Aorta (tissue), 5 donors: ENCODE measurements at places on chromosomes 3 and 15. TPM values are rescaled to one million over a fixed set of nuclear protein-coding genes. Genes with fewer than 3 reads are reported as not detected.

DNA sequence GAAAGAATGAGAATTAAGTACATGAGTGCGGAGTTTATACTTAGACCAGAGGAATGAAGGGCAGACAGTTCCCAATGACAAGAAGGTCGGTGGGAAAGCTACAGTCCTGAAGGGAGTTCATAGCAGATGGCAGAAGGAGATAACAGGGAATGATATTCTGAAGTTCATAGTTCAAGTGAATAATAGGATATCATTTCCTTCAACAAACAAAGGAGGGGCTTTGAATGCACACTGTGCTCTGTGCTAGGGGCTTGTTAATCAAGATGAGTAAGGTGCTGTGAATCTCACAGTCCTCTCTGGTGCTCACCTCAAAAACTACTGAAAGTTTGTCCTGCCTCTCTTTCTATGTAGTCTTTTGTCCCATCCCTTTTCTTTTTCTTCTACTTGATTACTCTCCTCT, 41.9 kb downstream of the SIDT1 start:
- DNase-seq, result no peak

DNA sequence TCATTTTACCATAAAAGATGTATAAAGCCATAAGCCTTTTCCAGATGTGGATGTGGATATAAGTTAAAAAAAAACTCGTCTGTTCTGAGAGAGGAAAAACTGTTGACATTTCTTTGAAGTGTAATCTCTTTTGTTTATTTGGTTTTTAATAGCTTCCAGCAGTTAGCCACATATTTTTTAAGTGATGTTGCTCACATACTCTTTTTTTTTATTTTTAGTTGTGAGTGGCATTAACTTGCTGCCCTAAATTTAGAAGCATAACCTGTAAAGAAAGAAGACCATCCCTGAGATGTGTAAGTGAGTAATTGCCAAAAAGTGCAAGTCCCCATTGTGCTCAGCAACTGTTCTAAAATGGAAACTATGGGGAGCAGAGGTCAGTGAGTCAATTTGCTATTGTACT, 415.9 kb upstream of the MDFIC2 start:
- DNase-seq, result no peak

DNA sequence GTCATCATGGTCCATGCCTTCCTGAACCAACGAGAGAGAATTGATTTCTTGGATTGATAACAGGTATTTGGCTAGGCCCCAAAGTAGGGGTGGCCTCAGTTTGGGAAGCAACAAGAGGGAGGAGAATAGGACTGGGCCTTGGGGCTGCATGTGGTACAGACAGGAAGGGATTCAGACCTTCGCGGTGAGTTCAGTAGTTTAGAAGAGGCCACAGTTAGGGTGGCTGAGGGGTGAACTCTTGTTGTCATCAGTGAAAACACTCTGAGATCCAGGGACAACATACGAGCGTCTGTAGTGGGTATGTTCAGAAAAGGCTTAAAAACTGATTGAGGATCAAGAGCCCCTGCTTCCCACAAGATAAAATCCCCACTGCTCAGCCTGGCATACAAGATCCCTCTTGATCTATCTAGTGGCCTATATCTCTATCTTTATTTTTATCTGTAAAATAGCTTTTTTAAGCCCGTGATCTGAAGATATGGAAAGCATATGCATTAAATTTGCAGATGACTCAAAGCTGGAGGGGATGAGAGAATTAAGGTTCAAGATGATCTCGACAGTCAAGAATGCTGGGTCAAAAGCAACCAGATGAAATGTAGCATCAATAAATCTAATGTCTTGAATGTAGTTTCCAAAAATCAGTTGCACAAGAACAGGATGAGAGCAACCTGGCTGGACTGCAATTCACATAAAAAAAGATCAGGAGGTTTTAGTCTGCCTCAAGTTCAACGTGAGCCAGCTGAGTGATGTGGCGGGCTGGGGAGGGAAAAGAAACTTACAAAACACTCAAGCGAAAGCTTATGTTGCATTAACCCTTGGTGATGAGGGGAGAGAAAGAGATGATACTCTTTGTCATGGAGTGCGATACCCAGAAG, 221.1 kb upstream of the TLE3 start:
- peak; percentile 63 for DNase-seq

DNA sequence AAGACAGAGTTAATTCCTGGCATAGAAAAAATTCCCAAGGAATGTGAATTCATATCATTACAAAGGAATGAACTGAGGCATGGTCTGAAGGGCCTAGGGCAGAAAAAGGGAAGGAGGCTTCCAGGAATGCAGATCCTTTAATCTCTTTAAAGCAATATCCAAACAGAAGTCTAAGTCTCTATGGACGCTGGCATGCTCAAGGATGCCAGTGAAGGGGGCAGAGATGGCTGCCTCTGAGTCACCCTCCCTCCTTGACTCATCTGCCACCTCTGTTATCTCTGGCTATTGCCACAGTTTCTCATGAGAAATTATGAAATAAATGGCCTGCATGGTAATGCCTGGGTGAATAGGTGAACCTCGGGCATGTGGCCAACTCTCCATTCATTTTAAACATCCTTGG, 96.3 kb upstream of the BCL6 start:
- no peak for DNase-seq

GRCh38 chr3:53155760-53156159, 5.2 kb upstream of the PRKCD start:
- no peak for DNase-seq

- DNase-seq, result peak; percentile 96
Measured at GRCh38 chr3:129596194-129597086, 10.0 kb downstream of the PLXND1 start.

GRCh38 chr3:122679882-122680474, 661 bp upstream of the PARP14 start:
- DNase-seq, result peak; percentile 51

DNA sequence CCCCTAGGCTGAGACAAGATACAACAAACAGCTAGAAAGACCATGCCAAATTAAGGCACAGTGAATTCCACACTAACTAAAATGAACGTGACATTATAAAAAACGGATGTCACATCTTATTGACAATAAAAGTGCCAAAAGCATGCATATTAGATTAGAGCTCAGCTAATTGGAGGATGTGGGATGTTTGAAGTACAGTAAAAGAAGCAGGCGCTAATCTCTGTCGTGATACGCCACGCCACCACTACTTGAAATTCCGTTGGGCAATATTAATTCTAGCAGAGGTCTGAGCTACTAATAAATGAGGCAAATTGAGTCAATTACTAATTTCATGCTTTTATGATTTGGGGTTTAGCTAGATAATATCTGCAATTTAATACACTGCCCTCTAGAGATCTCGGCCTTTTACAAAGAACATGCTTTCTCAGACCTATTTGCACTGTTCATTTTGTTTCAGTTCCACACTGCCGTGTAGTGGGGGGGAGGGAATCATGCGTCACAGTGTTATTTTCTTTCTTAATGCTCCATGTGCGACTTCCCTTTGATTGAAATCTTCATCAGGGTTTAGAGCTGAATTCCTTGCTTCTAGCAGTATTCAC, 52.9 kb upstream of the ROBO2 start:
- no peak for DNase-seq

DNA sequence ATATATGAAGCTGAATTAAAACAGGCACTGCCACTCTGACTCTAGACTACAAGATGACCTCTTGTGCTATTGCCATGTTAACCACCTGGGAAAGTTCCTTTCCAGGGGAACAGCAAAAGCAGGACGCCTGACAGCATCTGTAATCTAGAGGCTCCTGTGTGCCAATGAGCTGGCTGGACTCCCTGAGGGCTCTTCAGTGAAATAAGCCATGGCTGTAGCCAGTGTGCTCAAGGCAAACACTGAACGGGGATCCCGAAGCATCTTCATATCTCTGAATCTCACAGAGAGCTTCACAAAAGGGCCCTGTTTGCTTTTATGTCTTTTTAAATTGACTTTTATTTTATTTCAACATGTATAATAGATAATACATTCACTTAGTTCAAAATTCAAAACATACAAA, 57.2 kb downstream of the BFSP2 start:
- no peak for DNase-seq

- DNase-seq, result no peak
Measured at GRCh38 chr3:22713936-22714335, 489.2 kb upstream of the UBE2E2 start.

DNA sequence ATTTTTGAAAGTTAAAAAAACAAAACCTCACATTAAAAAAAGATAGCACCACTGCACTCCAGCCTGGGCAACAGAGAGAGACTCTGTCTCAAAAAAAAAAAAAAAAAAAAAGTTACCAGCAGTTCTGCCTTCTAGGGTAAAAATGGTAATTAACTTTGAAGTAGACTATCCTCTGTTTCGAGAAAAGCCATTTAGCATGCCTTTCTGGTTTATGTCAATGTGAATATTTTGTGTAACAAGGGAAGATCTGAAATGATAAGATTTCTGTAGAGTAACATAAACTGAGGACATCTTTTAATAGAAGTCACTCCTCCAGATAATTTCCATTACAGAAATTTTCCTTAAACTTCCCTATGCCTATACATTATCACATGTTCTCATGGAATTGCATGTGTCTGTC, 203.2 kb upstream of the GAP43 start:
- DNase-seq, result no peak

- DNase-seq, result no peak
Measured at GRCh38 chr15:70158309-70159000, 60.7 kb upstream of the TLE3 start.

DNA sequence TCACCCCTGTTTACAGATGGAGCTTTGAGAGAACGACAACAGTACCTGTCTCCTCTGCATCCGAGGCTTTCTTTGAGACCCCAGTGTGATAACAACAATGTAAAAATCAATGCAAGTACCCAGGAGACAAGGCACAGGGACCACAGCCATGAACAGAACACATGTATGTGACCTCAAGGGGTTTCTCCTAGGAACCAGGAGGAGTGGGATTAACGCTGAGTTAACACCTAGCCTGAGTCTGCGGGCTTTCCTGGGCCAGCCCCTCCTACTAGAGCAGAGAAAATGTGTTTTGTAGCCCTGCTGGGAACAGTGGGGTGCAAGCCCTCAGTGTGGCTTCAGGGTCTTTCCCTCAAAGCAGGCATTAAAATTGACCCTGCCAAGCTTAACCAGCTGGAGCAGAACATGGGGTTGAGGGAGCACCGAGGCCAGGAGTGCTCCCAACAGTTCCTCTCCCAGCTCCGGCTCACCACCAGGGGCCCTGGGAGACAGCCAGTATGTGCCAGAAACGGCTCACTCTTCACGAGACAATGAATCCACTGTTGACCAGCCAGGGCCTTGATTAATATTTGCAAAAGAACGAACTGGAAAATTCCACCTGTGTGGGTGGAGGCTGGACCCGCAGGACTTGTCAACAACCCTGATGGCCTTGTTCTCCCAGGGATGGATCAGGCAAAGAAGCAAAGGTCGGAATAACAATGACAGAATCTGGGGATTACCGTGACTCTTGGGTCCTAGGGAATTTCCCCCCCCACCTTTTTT, 3.6 kb downstream of the CHDH start:
- no peak for DNase-seq

GRCh38 chr3:178835033-178835432, 236.6 kb downstream of the ZMAT3 start:
- DNase-seq, result no peak

- DNase-seq, result no peak
Measured at GRCh38 chr15:64642875-64643274, 132.5 kb downstream of the RBPMS2 start.

DNA sequence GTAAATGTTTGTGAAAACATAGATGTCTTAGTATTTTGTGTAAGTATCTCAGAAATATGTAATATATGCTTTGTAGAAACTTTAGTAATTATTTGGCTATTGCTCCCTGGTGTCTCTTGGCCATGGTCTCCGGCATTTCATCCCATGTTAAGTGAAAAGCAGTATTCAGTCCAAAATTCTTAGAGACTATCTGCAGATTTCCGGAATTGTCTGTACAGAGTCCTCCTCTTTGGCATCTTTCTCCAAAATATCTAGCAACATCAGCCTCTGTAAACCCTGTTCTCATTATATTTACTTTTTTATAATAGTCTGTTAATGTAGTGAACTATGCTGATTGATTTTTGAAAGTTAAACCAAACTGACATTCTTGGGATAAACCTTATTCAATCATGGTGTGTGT, 352.7 kb downstream of the ARPP21 start:
- DNase-seq, result no peak

DNA sequence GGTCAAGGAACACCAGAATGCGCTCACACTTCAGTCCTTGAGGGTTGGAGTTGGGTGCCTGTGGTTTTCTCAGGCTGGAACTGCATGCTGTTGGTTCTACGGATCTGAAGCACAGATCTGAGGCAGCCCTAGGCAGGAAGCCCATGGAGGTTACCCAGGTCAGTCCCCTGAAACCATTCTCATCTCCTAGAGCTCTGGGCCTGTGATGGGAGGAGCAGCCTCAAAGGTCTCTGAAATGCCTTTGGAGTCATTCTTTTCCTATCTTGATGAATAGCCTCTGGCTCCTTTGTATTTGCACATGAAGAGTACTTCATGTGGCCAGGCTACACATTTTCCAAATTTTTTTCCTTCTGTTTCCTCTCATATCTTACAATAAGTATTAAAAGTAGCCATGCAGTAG, 179.3 kb upstream of the UBE2E1 start:
- DNase-seq, result no peak

GRCh38 chr3:50125541-50126286, 29.4 kb upstream of the SEMA3F start:
- DNase-seq, result peak; percentile 60

DNA sequence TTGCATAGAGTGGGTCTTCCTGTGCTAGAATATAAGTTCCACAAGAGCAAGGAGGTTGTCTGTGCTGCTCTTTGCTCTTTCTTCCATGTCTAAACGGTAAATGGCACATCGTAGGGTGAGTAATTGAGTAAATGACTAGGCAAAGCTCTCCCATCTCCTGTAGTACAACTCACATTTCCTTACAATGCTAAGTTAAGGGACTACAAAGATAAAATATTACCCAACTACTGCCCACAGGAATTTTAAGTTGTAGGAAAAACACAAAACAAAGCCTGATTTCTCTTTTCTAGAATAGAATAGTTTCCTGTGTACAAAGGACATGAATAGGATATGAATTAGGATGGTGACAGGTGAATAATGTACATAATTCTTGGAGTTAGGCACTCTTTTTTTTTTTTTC, 19.9 kb upstream of the LRIG1 start:
- no peak for DNase-seq

DNA sequence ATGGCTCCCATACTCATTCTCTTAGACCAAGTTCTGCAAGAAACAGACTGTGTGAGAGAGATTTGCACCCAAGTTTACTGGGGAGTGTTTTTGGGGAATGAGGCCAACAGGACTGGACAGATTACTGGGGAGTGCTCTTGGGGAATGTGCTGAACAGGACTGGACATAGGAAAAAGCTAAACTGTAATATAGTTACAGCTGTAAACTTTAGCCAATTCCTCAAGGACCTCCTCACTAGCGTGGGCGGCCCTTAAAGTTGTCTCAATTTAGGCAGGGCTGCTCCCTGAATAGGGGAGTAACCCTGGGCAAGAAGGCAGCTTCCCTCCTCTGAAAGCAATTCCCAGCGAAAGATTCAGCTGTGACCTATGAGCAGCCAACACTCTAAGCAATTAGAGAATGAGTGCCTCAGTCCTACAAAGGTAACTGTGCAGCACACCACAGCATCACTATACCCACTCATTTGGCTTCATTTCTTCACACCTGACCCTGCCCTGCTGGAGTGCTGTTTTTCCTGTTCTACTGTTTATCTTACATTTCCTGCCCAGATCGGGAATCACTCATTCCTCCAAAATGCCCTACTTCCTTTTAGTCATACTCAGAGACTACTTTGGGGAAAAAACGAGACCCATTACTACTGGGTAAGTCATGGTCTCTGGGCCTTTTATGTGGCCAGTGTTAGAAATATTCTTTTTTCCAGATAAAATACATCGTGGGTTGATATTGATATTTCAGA, 41.3 kb upstream of the TRIM42 start:
- DNase-seq, result no peak

Gene WDR93
- not detected for total RNA-seq

Gene AGBL1
- total RNA-seq, result not detected

Gene CPOX
- total RNA-seq, result 19.4 TPM
